CD4-positive, alpha-beta T cell (primary cell): ENCODE measurements at places on chromosomes 7 and 10.

GRCh38 chr7:97020996-97021746, 3.5 kb downstream of the DLX5 start:
- no peak for DNase-seq
- no peak overlapping the region for H3K4me3 ChIP-seq
- peaks cover 88% of the 10 kb centered on the region for H3K27me3 ChIP-seq

GRCh38 chr10:79927111-79927828, 21.6 kb downstream of the SFTPD start:
- H3K27ac ChIP-seq, result no peak overlapping the region
- no peaks in the 10 kb centered on the region for H3K27me3 ChIP-seq
- peaks cover 7% of the 10 kb centered on the region for H3K4me1 ChIP-seq
- H3K4me3 ChIP-seq, result no peak overlapping the region
- no peak for DNase-seq

GRCh38 chr7:131667699-131668098, 111.3 kb upstream of the PODXL start:
- no peaks in the 10 kb centered on the region for H3K4me1 ChIP-seq
- no peak for DNase-seq
- no peaks in the 10 kb centered on the region for H3K27me3 ChIP-seq
- H3K36me3 ChIP-seq, result no peaks in the 10 kb centered on the region
- H3K27ac ChIP-seq, result no peak overlapping the region
- H3K4me3 ChIP-seq, result no peak overlapping the region

DNA sequence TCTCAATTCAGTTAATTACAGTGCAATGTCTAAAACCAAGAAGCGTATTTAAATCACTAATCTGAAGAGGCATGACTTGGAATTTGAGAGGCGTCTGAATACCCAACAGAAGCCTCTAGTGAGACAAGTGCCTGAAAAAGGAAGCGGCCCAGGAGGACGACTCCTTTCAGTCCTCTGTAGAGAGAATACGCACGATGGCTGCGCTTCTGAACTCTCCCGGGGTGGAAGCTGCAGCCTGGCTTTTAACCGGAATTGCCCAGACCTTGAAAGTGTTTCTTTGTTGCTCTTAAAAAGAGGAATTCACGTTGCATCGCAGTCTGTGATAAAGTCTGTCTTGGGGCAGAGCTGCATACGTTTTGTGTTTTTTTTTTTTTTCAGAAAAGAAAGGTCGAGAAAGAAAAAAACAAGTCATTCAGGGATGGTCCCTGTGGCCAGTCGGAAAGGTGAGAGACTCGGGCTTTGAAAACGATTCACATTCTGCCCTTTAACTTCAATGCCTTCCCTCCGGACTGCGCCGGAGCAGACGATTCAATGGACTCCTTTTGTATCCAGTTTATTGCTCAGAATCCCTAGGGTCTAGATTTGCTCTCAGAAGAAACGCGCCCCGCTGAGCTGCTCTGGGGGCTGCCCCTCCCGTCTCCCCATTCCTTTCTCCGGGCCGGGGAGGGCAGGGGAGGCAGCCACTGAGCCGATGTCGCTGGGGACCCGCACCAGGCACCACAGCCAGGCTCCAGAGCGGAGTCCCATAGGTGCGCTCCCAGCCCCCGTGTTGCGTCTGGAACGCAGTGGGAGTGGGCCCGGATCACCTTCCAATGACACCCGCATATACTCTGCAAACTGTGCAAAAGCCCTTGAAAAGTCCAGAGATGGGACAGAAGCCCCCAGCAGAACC, 994 bp upstream of the PTF1A start:
- H3K36me3 ChIP-seq, result no peaks in the 10 kb centered on the region
- peaks cover 43% of the 10 kb centered on the region for H3K27me3 ChIP-seq
- DNase-seq, result no peak
- H3K27ac ChIP-seq, result no peak overlapping the region
- no peak overlapping the region for H3K4me3 ChIP-seq

DNA sequence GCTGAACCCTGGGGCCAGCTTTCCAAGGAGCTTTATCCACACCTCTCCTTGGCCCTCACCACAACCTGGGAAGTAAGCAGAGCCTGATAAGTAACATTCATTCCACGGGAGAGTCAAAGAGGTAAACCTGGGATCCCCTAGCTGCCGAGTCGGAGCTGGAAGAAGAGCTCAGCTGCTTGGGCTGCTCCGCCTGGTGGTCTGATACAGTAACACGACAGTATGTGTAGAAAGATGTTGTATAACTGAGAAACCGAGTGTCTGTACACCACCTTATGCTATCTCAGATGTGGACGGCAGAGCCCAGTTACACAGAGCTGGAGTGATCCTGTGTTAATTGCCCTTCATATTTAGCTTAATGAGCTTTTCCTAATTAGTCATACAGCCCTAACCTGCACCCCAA, 151.3 kb upstream of the KMT2E start:
- H3K27ac ChIP-seq, result no peak overlapping the region
- H3K27me3 ChIP-seq, result no peaks in the 10 kb centered on the region
- no peaks in the 10 kb centered on the region for H3K36me3 ChIP-seq
- H3K4me3 ChIP-seq, result no peak overlapping the region

GRCh38 chr10:32153931-32154330, 97.7 kb upstream of the KIF5B start:
- peaks cover 20% of the 10 kb centered on the region for H3K4me1 ChIP-seq
- no peak for DNase-seq
- no peaks in the 10 kb centered on the region for H3K36me3 ChIP-seq
- H3K4me3 ChIP-seq, result no peak overlapping the region
- no peaks in the 10 kb centered on the region for H3K27me3 ChIP-seq
- H3K27ac ChIP-seq, result no peak overlapping the region

GRCh38 chr10:84511106-84511505, 182.7 kb downstream of the CCSER2 start:
- no peaks in the 10 kb centered on the region for H3K4me1 ChIP-seq
- DNase-seq, result no peak
- no peaks in the 10 kb centered on the region for H3K27me3 ChIP-seq

DNA sequence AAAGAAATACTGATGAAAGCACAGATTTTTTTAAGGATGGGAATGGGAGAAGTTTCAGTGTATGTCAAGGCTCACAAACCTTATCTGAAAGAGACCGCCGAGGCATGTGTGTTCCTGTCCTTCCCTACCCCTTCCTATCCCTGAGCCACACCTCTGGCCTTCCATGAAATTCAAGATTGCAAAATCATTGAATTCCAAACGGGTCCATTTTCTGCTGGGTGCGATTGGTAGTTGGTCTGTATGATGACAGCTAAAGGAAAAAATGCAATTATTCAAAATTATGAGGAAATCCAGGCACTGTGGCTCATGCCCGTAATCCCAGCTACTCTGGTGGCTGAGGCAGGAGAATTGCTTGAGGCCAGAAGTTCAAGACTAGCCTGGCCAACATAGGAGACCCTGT, 170.1 kb downstream of the ARHGAP12 start:
- no peaks in the 10 kb centered on the region for H3K36me3 ChIP-seq
- H3K27me3 ChIP-seq, result no peaks in the 10 kb centered on the region
- peaks cover 19% of the 10 kb centered on the region for H3K4me1 ChIP-seq
- H3K4me3 ChIP-seq, result no peak overlapping the region
- no peak for DNase-seq

- no peak overlapping the region for H3K27ac ChIP-seq
- H3K4me3 ChIP-seq, result no peak overlapping the region
- no peak for DNase-seq
- H3K36me3 ChIP-seq, result no peaks in the 10 kb centered on the region
- no peaks in the 10 kb centered on the region for H3K4me1 ChIP-seq
- no peaks in the 10 kb centered on the region for H3K27me3 ChIP-seq
Observed at GRCh38 chr7:71563276-71563675, 431.3 kb downstream of the GALNT17 start.

DNA sequence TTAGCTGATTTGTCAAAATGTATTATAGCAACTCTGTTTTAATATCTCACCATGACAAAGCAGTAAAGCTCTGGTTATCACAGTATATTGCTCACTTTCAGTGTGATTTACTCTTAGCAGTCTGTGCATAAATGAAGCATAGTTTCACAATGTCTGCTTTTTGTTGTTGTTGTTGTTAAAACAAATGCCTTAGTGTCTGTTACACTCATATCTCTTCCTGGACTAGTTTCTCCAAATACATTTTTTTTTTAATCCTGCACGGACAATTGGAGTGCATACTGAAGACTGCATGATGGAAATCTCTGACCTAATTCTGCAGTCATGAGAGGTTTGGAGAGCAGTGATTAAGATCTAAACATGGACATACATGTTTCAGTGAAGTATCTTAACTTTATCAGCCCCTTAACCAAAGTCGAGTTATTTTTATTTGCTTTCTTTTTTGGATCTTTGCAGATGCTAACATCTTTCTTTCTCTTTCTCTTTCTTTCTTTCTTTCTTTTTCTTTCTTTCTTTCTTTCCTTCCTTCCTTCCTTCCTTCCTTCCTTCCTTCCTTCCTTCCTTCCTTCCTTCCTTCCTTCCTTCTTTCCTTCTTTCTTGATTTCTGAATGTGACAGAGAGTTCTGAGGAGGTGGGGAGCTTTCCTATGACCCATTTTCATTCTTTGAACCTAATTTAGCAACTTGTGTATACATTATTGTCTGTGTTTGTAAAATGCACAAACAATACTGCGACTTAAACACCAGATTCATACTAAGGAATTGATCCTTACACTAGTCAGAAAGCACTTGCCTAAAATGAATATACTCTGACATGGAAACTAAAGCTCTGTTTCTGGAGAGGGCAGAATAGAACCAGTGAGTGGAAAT, 161.5 kb upstream of the AGR3 start:
- no peaks in the 10 kb centered on the region for H3K36me3 ChIP-seq
- no peak overlapping the region for H3K27ac ChIP-seq
- peaks cover 3% of the 10 kb centered on the region for H3K4me1 ChIP-seq
- H3K4me3 ChIP-seq, result no peak overlapping the region
- H3K27me3 ChIP-seq, result no peaks in the 10 kb centered on the region

GRCh38 chr10:17061418-17061817, 68.2 kb downstream of the CUBN start:
- H3K36me3 ChIP-seq, result no peaks in the 10 kb centered on the region
- no peaks in the 10 kb centered on the region for H3K27me3 ChIP-seq

DNA sequence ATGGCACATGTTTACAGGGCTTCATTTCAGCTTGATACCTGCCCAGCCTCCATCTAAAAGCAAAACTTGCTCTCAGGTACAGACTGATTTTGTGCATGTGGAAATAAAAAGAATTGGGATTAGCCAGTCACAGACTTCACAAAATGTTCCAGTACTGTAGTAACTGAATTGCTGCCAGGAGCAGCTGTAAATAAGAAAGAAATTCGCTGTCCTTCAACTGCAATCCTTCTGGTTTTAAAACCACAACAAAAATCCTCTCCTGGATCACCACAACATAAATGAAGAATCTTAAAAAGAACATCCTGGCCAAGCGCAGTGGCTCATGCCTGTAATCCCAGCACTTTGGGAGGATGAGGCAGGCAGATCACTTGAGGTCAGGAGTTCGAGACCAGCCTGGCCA, 3.9 kb upstream of the MIOS start:
- peaks cover 15% of the 10 kb centered on the region for H3K4me1 ChIP-seq
- H3K27me3 ChIP-seq, result no peaks in the 10 kb centered on the region
- no peak for DNase-seq
- no peak overlapping the region for H3K4me3 ChIP-seq
- H3K36me3 ChIP-seq, result no peaks in the 10 kb centered on the region
- H3K27ac ChIP-seq, result no peak overlapping the region

DNA sequence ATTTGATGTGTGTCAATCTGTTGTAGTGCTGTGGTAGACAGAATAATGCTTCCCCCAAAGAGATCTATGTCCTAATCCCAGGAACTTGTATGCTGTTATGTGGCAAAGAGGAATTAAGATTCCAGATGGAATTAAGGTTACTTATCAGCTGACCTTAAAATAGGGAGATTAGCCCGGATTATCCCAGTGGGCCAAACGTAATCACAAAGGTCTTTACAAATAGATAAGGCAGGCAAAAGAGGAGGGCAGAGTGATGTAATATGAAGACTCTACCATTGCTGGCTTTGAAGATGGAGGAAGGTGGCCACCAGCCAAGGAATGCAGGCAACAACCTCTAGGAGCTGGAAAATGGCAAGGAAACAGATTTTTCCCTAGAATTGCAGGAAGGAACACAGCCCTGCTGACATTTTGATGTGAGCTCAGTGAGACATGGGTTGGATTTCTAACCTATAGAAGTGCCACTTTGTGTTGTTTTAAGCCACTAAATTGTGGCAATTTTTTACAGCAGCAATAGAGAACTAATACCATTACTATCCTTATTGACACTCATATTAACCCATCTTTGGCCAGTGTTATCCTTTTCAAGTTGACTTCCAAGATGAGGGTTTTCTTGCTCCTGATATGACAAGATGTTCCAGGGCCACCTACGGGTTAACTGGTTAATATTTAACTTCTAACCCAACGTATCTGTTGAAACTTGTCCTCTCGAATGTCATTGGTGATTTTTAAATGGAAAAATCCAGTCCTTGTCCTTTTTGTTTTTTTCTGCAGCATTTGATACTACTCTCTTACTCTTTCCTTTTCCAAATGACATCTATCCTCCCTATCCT, 29.3 kb downstream of the CYCS start:
- peaks cover 9% of the 10 kb centered on the region for H3K4me1 ChIP-seq
- H3K36me3 ChIP-seq, result no peaks in the 10 kb centered on the region
- no peak overlapping the region for H3K4me3 ChIP-seq
- no peaks in the 10 kb centered on the region for H3K27me3 ChIP-seq

DNA sequence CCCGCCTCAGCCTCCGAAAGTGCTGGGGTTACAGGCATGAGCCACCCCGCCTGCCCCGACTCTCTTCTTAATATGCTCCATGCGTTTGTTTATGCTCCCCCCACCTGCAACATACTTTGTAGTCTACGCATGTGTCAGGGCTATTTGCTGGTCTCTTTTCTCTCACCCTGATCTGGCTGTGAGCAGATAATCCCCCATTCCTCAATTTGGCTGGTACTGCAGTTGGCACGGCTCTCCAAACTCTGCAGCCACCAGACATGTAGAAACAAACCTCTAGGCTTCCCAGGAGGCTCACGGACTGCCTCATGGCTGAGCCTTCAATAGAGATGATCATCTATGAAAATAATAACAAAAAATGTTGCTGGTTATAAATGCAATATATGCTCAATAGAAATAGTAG, 540.3 kb upstream of the GALNT17 start:
- no peaks in the 10 kb centered on the region for H3K36me3 ChIP-seq
- H3K4me3 ChIP-seq, result no peak overlapping the region
- H3K27me3 ChIP-seq, result no peaks in the 10 kb centered on the region

GRCh38 chr10:37860494-37861190, 3.2 kb upstream of the ZNF248 start:
- no peaks in the 10 kb centered on the region for H3K36me3 ChIP-seq
- H3K4me1 ChIP-seq, result peaks cover 15% of the 10 kb centered on the region
- no peak overlapping the region for H3K27ac ChIP-seq
- no peak overlapping the region for H3K4me3 ChIP-seq

- H3K27ac ChIP-seq, result no peak overlapping the region
- no peak for DNase-seq
- H3K27me3 ChIP-seq, result no peaks in the 10 kb centered on the region
Observed at GRCh38 chr10:87868277-87868676, 4.9 kb downstream of the PTEN start.

- H3K36me3 ChIP-seq, result no peaks in the 10 kb centered on the region
- H3K4me3 ChIP-seq, result no peak overlapping the region
- H3K27me3 ChIP-seq, result no peaks in the 10 kb centered on the region
- no peak overlapping the region for H3K27ac ChIP-seq
- no peak for DNase-seq
Observed at GRCh38 chr10:974038-974784, 14.0 kb upstream of the GTPBP4 start.

GRCh38 chr7:142800088-142800487, 29.3 kb downstream of the PRSS2 start:
- no peak for DNase-seq
- H3K27ac ChIP-seq, result peak overlapping the region; percentile 95
- no peaks in the 10 kb centered on the region for H3K27me3 ChIP-seq
- peaks cover 70% of the 10 kb centered on the region for H3K4me1 ChIP-seq

- H3K27me3 ChIP-seq, result no peaks in the 10 kb centered on the region
- DNase-seq, result no peak
- no peaks in the 10 kb centered on the region for H3K36me3 ChIP-seq
- no peaks in the 10 kb centered on the region for H3K4me1 ChIP-seq
- no peak overlapping the region for H3K4me3 ChIP-seq
Observed at GRCh38 chr10:7948371-7949000, 106.0 kb upstream of the GATA3 start.
